ENCODE measurements at places on chromosomes 1 and 21.

DNA sequence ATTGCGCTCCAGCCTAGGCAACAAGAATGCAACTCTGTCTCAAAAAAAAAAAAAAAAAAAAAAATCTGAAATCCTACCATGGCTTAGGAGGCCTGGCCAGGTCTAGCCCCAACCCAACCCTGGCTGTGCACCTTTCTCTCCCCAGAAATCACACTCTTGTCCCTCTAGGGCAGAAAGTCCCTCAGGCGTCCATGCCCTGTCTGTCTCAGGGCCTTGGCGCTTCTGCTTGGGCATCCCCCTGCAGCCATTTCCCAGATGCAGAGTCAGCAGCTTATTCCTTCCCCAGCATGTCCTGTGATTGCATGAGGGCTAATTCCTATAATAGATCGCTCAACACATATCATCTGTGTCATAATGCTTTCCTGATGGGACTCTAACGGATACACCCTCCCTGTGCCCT lies 57.3 kb upstream of the PCP4 start:
- DNase-seq = no peak

DNA sequence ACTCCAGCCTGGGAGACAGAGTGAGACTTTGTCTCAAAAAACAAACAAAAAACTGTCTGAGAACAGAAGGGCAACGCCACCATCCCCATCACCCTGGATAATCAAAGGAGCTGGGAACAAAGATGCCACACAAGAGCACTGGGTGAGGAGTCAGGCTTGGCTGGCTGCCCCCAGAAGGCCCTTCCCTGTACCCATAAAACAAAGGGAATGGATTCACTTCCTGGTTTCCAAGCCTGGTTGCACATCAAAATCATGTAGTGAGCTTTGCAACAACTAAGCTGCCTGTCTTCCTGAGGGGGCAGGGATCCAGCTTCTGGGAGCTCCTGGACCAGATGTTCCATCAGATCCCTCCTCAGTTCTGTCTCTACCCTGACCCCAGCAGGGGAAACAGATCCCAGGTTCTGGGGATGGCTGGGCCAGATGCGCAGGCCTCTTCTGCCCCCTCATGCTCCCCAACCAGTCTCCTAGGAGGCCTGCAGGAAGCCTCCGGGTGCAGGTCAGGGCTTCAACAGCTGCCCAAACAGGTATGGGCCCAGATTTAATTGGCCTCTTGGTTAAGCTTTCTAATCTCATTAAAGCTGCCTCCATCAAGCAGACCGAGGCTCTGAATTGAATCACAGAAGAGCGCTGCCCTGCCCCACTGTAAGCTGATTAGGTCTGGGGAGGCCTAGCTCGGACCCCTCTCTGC lies 97.8 kb downstream of the MRPL37 start:
- no peak for DNase-seq

DNA sequence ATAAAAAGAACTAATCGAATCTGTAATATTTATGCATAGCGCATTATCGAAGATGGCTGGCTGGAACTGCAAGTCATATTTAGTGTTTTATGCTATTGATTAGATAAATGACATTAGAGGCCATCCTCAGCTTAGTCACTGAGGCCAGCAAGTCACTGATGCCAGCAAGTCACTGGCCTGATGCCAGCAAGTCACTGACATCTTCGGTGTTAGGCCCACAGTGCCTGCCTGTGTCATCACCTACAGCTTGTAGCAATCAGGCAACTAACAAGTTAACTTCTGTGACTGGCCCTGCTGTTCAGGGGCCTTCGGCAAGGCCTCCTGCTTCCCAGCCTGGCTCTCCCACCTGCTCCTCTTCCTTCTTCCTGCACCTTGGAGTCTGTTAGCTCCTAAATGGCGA lies 65.6 kb upstream of the SCCPDH start:
- no peak for DNase-seq

GRCh38 chr1:81700728-81701470 lies 99.8 kb upstream of the ADGRL2 start:
- DNase-seq = no peak

- no peak for DNase-seq
Observed at GRCh38 chr1:209249785-209250440, 333.6 kb upstream of the CAMK1G start.

- no peak for DNase-seq
Observed at GRCh38 chr1:243848165-243848857, 1.7 kb downstream of the AKT3 start.

GRCh38 chr1:94316836-94317789 lies 79.7 kb upstream of the ARHGAP29 start:
- no peak for DNase-seq

DNA sequence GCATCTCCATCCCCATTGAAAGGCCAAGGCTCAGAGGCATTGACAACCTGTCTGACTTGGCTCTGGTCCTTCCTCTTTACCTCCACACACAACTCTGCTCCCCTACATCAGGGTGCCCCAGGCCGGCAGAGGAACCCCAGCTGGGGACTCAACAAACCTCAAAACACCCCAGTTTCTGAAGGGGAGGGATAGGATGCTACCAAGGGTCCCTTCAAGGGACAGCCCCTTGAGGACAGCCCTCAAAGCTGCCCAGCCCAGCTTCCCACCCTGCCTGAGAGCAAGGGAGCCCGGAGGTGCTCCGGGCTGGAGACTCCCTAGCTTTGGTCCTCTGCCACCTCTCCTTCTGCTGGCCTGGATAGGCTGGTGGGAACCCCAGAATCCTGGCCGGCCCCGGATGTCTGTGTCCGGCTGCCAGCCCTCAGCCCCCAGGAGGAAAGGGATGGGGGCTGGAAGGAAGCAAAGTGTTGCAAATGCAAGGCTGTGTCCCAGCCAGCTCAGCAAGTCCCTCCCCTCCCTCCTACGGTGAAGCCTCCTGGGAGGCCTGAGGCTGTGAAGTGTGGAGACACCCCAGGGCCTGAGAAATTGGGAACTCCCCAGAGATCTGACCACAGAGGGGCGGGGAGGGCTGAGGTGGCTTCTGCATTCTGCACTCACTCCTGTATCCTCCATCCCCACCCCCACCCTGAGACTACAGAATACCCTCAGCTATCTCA lies 1.1 kb upstream of the MARCKSL1 start:
- peak; percentile 67 for DNase-seq

- DNase-seq = no peak
Observed at GRCh38 chr1:205570796-205571537, 60.8 kb downstream of the ELK4 start.

- no peak for DNase-seq
Observed at GRCh38 chr1:224747578-224747977, 131.5 kb downstream of the CNIH3 start.

DNA sequence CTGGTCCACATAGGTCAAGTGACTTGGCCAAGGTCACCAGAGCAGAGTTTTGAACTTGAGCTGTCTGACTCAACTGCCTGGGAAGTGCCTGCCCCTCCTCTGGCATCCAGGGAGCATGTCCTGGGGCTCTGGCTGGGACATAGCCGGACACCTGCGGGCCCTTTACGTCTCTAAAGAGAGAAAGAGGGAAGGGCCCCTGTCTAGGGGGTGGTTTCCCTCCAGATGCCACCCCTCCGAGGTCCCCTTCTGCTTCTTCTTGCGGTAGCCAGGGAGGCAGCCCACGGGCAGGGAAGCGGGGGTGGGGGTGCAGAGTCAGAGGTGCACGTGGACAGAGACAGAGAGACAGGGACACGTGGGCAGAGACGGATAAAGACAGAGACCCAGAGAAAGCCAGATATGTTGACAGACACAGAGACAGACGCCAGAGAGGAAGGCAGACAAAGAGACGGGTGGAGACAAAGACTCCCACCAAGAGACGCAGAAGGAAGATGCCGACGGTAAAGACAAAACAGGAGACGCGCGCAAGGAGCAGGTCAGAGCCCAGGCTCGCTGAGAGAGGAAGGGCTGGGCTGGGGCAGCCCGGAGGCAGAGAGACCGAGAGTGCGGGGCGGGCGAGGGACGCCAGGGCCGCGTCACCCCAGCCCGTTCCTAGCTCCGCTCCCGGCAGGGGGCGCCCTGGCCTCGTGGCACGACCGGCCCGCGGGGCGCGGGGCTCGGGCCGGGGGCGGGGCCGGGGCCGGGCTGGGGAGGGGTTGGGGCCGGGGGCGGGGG lies 458 bp upstream of the ALPL start:
- DNase-seq = peak; percentile 45

DNA sequence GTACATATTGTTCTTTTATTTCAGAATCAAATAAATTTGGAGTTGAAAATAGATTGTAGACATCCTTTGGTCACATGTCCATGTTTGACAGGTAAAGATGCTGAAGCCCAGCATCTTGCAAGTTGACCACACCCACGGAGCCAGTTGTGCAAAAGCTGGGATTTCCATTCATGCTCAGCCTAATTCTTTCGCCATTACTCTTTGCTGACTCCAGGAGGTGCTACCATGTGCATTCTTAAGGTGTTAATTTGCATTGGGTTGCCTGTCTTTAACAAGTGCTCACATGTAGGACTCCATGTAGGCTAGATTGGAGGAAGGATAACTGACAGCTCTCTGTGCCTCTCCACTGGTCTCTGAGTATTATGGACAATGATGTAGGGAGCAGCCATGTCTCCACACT lies 660.7 kb downstream of the LMO4 start:
- DNase-seq = no peak

GRCh38 chr1:30522031-30523004 lies 201.1 kb downstream of the MATN1 start:
- no peak for DNase-seq

GRCh38 chr1:55519276-55519675 lies 304.1 kb upstream of the USP24 start:
- no peak for DNase-seq
